ENCODE measurements at places on chromosomes 1 and 21.

- peak overlapping the region; percentile 18 for H3K4me3 ChIP-seq
- peaks cover 2% of the 10 kb centered on the region for H3K27me3 ChIP-seq
- H3K4me1 ChIP-seq: peaks cover 53% of the 10 kb centered on the region
- no peak for DNase-seq
- no peaks in the 10 kb centered on the region for H3K36me3 ChIP-seq
Observed at GRCh38 chr1:57307392-57308170, 116.3 kb downstream of the DAB1 start.

DNA sequence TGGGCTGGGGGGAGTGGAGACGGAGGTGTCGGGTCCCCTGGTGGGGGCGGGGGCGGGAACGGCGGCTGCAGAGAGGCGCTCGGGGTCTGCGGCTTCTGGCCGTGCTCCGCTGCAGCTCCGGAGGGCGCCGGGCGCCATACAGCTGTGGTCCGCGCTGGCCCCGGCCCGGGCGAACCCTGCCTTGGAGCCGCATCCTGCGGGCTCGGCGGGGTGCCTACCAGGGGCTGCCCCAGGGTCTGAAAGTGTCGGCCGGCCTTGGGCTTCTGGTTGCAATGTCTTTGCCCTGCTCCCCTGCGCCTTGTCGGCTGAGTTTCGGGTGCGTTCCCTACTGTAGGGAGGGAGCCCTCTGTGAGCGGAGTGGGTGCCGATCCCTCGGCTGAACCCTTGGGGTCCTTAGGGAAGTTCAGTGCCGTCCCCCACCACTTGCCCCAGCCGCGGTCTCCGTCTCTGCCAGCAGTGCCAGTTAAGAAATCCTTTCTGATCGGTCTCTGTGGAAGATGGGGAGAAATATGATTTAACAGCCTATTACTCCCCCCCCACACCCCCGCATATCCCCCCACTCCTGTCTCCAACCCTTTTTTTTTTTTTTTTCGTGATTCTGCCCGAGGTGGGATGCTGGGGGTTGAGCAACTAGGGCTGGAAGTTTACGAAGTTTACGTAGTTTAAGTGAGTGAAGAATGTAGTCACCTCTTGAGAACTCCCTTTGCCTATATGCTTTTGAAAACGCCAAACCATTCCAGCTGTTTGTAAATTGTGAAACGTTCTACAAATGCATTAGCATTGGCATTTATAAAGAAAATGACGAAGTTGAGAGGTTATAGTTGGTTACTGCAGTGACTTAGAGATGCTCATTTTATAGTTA lies 588 bp downstream of the NEXN start:
- H3K27ac ChIP-seq: peak overlapping the region; percentile 93
- peaks cover 43% of the 10 kb centered on the region for H3K4me1 ChIP-seq
- H3K36me3 ChIP-seq: peaks cover 11% of the 10 kb centered on the region
- H3K4me3 ChIP-seq: peak overlapping the region; percentile 97
- no peaks in the 10 kb centered on the region for H3K27me3 ChIP-seq

DNA sequence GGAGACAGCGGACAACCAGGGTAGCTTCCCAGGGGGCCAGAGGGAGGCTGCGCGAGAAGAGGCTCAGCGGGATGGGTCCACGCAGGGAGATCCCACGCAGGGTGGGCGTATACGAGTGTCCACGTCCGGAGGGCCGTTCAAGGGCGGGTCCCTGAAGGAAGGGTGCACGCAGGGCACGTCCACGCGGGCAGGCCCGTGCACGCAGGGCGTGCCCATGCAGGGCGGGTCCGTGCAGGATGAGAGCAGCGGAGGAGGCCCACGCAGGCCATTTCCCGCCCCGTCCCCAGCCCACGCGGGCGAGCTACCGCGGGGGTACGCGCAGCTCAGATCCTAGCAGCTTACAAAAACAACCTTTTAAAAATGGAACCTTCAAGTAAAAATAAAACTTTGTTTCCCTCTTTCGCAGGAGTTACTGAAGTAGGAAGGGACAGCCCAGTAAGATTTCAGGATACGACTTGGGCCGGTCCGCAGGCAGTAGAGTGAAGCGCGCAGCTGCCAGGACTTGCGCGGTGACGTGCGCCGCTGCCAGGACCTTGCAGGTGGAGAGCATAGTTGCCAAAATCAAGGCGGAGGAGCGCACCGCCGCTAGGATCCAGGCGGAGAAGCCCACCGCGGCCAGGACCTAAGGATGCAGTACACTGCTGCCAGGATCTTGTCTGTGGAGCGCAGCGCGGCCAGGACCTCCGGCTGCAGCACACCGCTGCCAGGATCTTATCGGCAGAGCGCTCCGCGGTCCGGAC lies 416 bp upstream of the RNF187 start:
- H3K27me3 ChIP-seq: peaks cover 21% of the 10 kb centered on the region
- H3K27ac ChIP-seq: peak overlapping the region; percentile 100
- peak overlapping the region; percentile 92 for H3K4me3 ChIP-seq

- peaks cover 31% of the 10 kb centered on the region for H3K4me1 ChIP-seq
- H3K27me3 ChIP-seq: peaks cover 3% of the 10 kb centered on the region
- DNase-seq: no peak
- H3K4me3 ChIP-seq: no peak overlapping the region
Observed at GRCh38 chr1:109807822-109808680, 44.3 kb upstream of the EPS8L3 start.

- H3K4me1 ChIP-seq: peaks cover 38% of the 10 kb centered on the region
- DNase-seq: no peak
- H3K27ac ChIP-seq: no peak overlapping the region
- no peak overlapping the region for H3K4me3 ChIP-seq
Observed at GRCh38 chr1:225697428-225697827, 44.5 kb upstream of the ENAH start.

- no peak overlapping the region for H3K27ac ChIP-seq
- no peak for DNase-seq
- H3K4me1 ChIP-seq: peaks cover 4% of the 10 kb centered on the region
- no peak overlapping the region for H3K4me3 ChIP-seq
- H3K27me3 ChIP-seq: no peaks in the 10 kb centered on the region
- H3K36me3 ChIP-seq: peaks cover 48% of the 10 kb centered on the region
Observed at GRCh38 chr1:224160171-224160682, 22.8 kb upstream of the DEGS1 start.

DNA sequence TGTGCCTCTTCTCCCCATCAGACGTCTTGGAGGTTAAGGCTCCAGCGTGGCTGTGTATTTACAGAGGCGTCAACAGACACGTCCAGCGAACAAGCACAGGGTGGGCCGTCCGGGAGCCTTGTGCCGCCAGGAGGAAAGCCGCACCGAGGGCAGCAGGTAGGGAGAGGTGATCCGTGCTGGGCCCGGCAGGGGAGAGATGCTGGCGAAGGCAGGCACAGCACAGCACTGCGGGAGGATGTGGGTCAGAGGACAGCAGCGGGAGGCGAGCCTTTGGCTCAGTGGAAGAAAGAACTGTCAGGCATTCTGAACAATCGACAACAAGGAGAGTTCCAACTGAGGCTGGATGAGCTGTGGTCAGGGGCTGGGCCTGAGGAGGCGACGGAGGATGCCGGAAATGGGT lies 144.1 kb upstream of the TNR start:
- peaks cover 18% of the 10 kb centered on the region for H3K4me1 ChIP-seq
- H3K36me3 ChIP-seq: no peaks in the 10 kb centered on the region

GRCh38 chr1:68185743-68186142 lies 46.6 kb downstream of the WLS start:
- no peak for DNase-seq
- no peak overlapping the region for H3K27ac ChIP-seq
- H3K4me3 ChIP-seq: no peak overlapping the region
- H3K4me1 ChIP-seq: peaks cover 14% of the 10 kb centered on the region

DNA sequence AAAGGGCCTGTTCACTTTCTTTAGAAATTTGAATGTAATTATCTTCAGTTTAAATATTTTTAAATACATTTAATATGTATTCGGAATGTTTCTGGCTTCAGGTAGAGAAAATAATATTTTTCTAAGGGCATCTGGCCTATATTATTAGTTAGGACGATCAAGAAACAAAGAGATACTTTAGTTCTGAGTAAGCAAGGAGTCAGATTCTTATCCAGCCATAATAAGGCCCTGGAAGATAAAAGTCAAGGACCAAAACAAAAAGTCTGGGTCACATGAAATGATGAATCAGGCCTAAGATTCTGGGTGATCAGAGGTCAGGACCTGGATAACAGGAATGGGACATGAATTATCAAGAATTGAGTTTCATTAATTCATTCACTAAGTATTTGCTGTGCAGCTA lies 6.3 kb downstream of the PHC2 start:
- no peaks in the 10 kb centered on the region for H3K27me3 ChIP-seq
- no peak overlapping the region for H3K27ac ChIP-seq
- H3K4me1 ChIP-seq: peaks cover 29% of the 10 kb centered on the region
- peaks cover 67% of the 10 kb centered on the region for H3K36me3 ChIP-seq

- H3K27ac ChIP-seq: no peak overlapping the region
- no peaks in the 10 kb centered on the region for H3K4me1 ChIP-seq
- H3K27me3 ChIP-seq: peaks cover 3% of the 10 kb centered on the region
- H3K36me3 ChIP-seq: no peaks in the 10 kb centered on the region
- no peak overlapping the region for H3K4me3 ChIP-seq
Observed at GRCh38 chr1:221689138-221689537, 52.8 kb downstream of the DUSP10 start.

DNA sequence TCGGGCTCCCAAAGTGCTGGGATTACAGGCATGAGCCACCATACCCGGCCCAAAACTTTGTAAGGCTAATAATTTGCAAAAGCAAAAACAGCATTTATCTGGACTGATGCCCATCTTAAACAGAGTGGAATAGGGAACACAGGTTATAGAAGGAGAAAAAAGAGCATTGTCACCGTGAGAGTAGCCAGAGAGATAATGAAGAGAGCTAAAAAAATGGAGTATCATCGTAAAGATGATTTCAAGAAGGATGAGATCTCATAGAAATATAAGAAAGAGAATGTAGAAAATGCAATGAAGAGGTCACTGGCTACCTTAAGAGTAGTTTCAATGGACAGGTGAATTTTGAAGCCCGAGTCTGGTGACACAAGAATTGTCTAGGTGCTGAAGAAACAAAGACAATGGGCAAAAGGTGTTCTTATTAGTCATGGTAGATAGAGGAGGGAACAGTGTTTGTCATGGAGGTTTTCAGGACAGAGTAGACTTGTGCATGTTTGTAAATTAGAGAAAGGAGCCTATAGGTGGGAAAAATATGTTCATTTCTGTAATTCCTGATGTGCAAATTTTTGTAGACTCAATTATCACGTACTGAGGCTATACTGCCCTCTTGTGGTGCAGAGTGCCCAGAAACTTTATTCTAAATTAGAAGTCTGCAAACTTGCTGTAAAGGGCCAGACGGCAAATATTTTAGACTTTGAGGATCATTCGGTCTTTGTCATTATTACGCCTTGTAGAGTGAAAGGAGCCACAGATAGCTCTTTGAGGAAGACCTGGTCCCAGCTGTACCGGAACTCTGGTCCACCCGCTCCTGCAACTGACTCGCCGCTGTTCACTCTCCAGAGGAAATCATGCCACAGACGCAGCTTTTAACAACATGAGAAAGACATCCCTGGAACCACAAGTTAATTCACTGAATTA lies 8.1 kb upstream of the TMEM183A start:
- H3K4me1 ChIP-seq: peaks cover 6% of the 10 kb centered on the region
- no peaks in the 10 kb centered on the region for H3K36me3 ChIP-seq
- H3K27me3 ChIP-seq: peaks cover 41% of the 10 kb centered on the region
- H3K4me3 ChIP-seq: no peak overlapping the region
- peak; percentile 65 for DNase-seq
- no peak overlapping the region for H3K27ac ChIP-seq

GRCh38 chr1:53183095-53183990 lies 13.3 kb upstream of the CPT2 start:
- no peaks in the 10 kb centered on the region for H3K4me1 ChIP-seq
- no peak for DNase-seq
- H3K27ac ChIP-seq: no peak overlapping the region
- H3K4me3 ChIP-seq: no peak overlapping the region
- peaks cover 15% of the 10 kb centered on the region for H3K27me3 ChIP-seq

- no peak overlapping the region for H3K4me3 ChIP-seq
- no peak overlapping the region for H3K27ac ChIP-seq
- peaks cover 22% of the 10 kb centered on the region for H3K27me3 ChIP-seq
- no peak for DNase-seq
- H3K4me1 ChIP-seq: peaks cover 26% of the 10 kb centered on the region
Observed at GRCh38 chr1:41323243-41323642, 38.0 kb upstream of the FOXO6 start.

- H3K27me3 ChIP-seq: peaks cover 11% of the 10 kb centered on the region
- H3K4me3 ChIP-seq: no peak overlapping the region
- H3K36me3 ChIP-seq: no peaks in the 10 kb centered on the region
- DNase-seq: no peak
- H3K4me1 ChIP-seq: peaks cover 18% of the 10 kb centered on the region
Observed at GRCh38 chr1:231841616-231842344, 215.2 kb downstream of the DISC1 start.

GRCh38 chr1:184299796-184300195 lies 87.0 kb upstream of the C1orf21 start:
- no peak overlapping the region for H3K27ac ChIP-seq
- DNase-seq: no peak
- peaks cover 4% of the 10 kb centered on the region for H3K36me3 ChIP-seq
- no peak overlapping the region for H3K4me3 ChIP-seq
- no peaks in the 10 kb centered on the region for H3K27me3 ChIP-seq

GRCh38 chr1:43300378-43301094 lies at the start of gene TIE1:
Gene TIE1 (plus strand): TSS chr1:43300982. CDS start chr1:43301072, 90 bp downstream.
- H3K27me3 ChIP-seq: peaks cover 8% of the 10 kb centered on the region
- peaks cover 49% of the 10 kb centered on the region for H3K4me1 ChIP-seq
- peak within 1 kb of the TSS; percentile 32 for H3K27ac ChIP-seq

DNA sequence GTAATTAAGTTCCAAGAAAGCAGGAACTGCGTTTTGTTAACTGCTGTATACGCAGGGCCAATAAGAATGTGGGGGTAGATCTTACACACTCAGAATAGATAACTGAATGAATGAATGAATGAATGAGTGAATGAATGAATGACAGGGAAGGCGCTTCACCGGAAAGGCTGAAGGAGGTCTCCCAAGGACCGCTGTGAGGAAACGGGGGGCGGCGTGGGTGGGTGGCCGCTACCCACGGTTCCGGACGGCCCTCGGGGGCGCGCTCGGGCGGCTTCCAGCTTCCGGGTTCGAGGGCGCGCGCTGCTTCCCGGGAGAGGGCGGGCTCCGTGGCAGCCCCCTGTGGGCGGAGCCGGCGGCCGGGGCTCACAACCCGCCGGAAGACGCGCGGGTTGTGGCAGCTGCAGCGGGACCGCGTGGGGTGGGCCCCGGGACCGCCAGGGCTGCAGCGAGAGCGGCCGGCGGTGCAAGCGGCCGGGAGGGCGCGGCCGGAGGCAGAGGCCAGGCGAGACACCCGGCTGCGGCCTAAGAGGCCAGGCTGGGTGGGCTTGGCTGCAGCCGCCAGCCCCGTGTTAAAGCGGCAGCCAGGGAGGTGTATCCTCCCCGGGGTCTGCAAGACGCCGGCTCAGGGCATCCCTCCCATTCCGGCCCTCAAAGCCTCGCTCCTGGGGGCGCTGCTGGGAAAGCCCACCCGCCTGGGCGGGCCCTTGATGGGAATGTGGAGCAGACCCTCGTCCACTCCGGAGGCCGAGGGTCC lies at the start of gene ZFP69:
ZFP69 (plus strand) TSS at position 367 of the 754 bp plus-strand sequence. CDS start 2,072 bp downstream, outside the sequence.
- peaks cover 41% of the 10 kb centered on the region for H3K36me3 ChIP-seq
- H3K4me3 ChIP-seq: peak within 1 kb of the TSS; percentile 87
- H3K4me1 ChIP-seq: peaks cover 22% of the 10 kb centered on the region
- peaks cover 7% of the 10 kb centered on the region for H3K27me3 ChIP-seq
- peak; percentile 79 for DNase-seq
- H3K27ac ChIP-seq: peak within 1 kb of the TSS; percentile 22
